ENCODE measurements at places on chromosomes 5 and 9.
A peak's percentile ranks its signal among the peaks of the same experiment; 100 is the strongest.

DNA sequence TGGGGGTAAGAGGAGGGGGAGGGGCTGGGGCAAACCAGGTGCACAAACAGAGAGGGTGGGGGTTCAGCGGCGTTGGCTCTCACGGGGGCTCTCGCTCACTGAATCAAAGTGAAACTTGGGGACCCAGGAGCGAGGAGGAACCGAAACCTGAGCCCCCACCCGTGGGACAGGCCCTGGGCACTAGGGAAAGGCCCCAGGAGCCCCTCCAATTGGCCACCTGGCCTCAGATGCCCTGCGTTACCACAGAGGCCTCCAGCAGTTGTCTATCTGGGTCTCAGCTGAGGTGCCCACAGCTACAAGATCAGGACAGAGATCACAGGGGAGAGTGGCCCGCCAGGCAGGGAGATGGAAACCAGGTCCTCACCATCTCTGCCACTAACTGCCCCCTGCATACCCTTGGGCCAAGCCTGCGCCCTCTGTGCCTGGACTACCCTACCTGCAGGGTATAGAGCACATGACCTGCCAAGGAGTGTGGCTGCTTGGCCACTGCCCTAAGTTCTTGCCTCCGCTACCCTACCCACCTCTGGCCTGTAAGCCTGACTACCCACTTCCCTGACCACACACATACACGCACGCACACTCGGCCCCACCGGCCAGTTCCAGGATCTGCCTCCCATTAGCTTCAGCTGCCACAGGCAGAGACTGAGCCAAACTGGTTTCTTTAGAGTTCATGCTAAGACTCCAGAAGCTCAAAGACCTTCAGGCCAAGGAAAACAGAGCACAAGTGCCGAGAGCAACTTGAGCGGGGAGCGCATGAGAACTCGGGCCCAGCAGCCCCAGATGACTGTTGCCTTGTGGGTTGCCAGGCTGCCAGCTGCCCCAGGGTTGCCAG lies 39.9 kb downstream of the PAX5 start:
- no peak for DNase-seq

- no peak for DNase-seq
Measured at GRCh38 chr9:120692901-120693699, 21.2 kb downstream of the MEGF9 start.

DNA sequence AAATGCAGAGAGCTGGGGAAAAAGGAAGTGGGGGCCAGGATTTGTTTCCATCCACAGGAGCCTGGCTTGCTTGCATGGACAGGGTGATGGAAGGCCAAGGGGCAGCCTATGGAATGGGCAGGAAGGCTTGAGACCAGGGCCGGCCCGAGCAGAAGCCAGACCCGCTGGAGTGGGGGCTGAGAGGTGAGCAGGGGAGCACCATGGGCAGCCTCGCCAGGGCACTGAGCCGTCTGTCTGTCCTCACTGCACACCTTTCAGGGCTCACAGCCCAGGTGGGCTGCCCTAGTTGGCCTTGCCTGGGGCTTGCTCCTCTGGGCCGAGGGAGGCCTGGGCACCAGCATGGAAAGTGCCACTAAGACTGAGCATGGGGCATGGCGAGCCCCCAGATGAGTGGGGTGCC lies 58.6 kb upstream of the CNOT6 start:
- no peak for DNase-seq

GRCh38 chr9:92276331-92277032 lies 17.0 kb downstream of the IARS1 start:
- DNase-seq = peak; percentile 16

- no peak for DNase-seq
Measured at GRCh38 chr5:179755022-179755421, 22.4 kb downstream of the MAML1 start.

DNA sequence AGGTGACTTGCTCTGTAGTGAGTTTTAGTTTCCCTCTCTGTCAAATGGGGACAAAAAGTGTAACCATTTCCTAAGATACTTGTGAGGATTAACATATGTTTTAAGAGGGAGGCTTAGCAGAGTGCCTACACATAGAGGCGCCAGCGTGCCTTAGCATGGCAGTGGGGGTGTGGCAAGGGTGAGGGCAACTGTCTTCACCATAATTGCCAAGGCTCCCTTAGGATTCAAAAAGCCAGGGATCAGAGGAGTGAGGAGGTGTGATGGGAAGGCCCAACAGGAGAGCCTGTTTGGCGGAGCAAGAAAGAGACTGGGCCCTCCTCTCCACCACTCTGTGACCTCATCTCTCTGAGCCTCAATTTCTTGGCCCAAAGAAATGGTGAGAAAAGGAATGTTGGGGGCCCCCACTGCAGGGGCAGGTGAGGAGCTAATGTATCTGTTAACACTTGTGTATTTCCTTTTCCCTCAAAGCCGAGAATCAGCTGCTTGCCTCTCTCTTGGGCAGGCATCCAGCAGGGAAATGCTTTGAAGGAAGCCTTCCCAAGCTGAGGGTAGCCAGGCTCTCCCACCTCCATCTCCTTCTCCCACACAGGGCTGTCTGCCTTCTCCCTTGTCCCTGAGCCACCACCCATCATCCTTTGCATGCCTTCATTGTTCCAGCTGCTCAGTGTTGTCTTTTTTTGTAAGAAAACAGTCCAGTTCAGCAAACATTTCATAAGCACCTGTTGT lies 76.0 kb downstream of the DAB2IP start:
- no peak for DNase-seq

DNA sequence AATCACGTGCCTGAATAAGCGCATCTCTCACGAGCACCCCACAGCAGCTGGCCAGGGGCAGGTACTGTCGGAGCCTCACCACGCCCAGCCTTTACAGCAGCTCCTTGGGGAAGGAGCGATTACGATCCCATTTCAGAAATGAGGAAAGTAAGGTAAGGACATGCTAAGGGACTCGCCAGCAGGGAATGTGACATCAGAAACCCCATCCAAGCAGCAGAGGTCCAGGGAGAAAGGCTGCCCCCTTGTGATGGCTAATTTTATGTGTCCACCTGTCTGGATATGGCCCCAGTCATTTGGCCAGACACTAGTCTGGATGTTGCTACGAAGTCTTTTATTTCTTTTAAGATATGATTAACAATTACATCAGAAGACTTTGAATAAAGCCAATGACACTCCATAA lies 77.3 kb downstream of the UBE2QL1 start:
- DNase-seq = no peak

DNA sequence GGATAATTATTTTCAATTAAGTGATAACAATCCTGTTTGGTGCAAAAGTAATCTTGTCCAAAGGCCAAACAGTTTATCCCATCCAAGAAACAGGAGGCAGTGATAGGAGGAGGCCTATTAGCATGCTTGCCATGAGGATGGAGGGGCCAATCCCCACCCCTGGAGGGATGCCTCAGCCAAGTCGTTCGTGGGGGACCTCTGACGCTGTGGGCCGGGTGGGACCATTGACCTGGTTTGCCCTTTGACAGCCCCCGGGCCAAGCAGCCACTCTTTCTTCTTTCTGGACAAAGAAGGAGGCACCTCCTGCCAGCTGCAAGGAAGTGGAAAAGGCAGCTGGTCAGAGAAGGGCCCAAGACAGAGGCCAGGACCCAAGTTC lies 39.5 kb upstream of the GRHPR start:
- DNase-seq = no peak

DNA sequence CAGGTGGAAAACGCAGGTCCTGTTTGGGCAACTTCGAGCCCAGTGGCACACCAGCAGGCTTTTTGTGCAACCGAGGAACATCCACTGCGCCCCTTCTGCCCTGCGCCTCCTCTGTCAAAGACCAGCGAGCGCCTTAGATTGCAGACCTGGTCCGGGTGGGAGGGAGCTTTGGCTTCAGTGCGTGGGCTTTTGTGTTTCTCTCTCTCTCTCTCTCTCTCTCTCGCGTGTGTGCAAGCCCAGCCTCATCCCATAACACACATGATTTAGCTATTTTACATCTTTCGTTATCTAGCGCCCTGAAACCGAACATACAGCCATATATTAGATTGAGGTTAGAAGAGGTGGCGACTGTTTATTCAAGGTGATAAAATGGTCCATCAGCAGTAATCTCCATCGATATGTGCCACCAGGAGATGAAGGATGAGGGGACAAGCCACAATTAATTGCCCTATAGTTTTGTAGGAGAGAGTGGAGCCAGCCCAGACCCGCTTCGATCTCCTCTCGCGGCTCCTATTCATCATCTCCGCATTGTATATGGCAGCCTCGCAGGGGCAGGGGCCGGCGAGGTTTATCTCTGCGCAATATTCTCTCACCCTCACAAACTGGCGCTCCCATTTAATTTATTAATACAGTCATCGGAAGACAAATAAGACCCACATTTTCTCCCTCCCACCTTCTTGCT lies 5.3 kb downstream of the PRDM6 start:
- no peak for DNase-seq

GRCh38 chr5:179294891-179295777 lies 50.1 kb downstream of the ADAMTS2 start:
- no peak for DNase-seq

DNA sequence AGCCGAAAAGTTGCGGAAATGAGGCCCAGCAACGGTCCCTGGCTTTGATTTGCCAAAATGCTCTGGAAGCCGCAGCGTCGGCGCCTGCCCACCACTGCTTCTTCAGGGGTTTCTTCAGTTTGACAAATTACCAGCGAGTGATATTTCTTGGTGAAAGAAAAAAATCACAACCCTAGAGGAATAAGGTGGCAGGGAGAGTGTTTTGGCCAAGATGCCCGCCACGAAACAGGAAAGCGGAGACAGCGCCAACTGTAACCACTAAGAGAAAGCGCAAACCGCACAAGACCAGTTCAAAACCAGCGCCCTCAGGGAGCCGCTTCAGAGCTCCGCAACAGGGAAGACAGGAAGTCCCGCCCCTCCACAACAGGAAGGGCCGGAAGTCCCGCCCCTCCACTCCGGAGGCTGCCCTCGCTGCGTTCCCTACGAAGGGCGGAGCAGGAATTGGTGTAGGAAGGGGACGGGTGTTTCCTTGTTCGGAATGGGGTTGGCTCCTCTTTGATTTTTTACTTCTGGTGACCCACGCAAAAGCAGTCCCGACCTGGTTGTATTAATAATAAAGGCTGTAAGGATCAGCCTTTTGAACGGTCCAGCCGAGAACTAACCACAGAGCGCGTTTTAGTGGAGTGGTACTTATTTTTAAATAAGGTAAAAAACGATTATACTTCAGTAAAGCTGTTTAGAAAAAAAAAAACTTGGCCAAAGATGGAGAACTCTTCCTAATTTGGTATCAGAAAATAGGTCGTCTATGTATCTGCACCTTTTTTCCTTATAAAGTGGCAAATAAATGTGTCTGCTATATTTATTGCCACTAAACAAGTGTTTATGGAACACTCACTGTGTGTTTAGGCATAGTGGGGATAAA lies at the start of gene C5orf34:
C5orf34 (minus strand) TSS at position 333 of the 862 bp plus-strand sequence. CDS start 5,809 bp downstream, outside the sequence.
- peak; percentile 99 for DNase-seq

DNA sequence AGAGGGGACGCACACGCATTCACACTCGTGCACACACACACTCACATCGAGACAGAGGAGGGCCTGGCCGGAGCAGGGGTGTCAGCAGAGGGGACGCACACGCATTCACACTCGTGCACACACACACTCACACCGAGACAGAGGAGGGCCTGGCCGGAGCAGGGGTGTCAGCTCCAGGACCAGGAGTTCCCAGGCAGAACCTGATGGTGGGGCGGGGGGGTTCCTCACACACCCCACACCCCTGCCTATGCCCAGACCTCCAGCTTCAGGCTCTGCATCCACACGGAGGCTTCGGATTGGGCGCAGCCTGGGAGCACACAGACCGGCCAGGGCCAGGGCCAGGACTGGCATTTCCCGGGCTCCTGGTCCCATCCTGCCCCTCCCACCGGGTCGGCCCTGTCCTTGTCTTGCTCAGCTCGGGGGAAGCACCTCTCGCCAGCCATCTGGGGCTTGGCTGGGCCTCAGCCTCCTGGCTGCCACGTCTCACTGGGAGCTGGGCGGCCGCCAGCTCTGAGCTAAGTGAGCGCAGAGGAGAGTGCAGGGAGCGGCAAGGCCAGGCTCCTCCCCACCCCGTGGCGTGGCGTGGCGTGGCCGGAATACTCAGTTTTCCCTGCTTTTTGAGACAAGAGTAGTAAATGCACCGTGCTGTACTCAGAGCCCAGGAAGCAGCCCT lies 31.3 kb downstream of the ADAMTS2 start:
- DNase-seq = no peak

DNA sequence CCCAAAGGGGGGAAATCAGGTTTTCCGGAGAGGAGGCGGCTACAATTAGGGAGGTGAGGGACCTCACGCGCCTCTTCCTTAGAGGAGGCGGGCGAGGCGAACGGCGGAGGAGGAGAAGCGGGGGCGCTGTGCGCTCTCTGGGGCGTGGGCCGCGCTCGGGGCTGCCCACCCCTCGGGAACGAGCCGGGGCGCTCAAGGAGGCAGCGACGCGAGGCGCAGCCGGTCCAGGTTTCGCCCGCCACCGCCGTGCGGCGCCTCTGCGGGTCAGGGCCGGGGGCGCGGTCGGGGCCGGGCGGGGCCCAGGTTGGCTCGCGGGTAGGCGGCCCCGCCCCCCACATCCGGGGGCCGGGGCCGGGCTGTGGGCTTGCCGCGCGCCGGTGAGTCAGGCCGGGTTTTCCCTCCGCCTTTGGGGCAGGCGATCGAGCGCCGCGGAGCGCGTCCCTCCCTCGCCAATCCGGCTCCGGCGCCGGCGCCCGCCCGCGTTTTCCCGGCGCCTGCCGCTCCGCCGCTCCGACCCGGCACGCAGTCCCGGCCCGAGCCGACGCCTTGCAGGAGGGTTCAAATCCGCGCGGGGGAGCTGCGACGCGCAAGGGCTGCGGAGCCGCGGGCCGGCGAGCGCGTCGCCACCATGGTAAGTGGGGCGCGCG lies at the start of gene N4BP3:
N4BP3 (plus strand) TSS at position 392 of the 647 bp plus-strand sequence. CDS start 6,052 bp downstream, outside the sequence.
- DNase-seq = peak; percentile 21

DNA sequence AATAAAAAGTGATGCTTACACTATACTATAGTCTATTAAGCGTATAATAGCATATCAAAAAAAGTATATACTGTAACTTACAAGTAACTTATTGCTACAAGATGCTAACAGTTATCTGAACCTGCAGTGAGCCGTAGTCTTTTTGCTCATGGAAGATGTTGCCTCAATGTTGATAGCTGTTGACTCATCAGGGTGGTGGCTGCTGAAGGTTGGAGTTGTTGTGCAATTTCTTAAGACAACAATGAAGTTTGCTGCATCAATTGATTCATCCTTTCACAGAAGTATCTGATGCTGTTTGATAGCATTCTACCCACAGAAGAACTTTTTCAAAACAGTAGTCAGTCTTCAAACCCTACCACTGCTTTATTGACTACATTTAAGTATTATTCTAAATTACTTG lies 7.8 kb upstream of the C9orf40 start:
- peak; percentile 12 for DNase-seq

GRCh38 chr9:138122201-138122600 lies 244.6 kb downstream of the CACNA1B start:
- DNase-seq = no peak

DNA sequence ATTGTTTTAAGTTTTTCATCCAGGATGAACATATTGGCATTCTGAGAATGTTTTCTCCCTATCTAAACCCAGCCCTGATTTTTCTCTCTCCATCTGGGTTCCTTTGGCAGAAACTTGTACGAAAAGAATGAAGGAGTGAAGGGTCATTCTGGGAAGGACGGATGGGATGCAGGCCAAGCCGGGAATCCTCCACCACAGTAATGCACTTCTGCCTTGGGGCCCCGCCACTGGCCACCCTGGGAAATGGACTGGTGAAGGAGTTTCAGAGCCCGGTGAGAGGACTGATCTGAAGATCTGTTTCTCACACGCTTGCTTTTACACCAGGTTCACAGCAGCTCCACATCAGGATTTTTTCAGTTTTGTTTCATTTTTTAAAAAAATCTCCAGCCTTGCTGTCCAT lies 554.8 kb downstream of the BNC2 start:
- DNase-seq = no peak
